ENCODE measurements at places on chromosomes 16 and 17. TPM values are rescaled to one million over a fixed set of nuclear protein-coding genes. Genes with fewer than 3 reads are reported as not detected.

The ELMO3 gene
- total RNA-seq: 0.28 TPM

The KRTAP16-1 gene
- not detected for total RNA-seq

The HSPB9 gene
- total RNA-seq: not detected

DNA sequence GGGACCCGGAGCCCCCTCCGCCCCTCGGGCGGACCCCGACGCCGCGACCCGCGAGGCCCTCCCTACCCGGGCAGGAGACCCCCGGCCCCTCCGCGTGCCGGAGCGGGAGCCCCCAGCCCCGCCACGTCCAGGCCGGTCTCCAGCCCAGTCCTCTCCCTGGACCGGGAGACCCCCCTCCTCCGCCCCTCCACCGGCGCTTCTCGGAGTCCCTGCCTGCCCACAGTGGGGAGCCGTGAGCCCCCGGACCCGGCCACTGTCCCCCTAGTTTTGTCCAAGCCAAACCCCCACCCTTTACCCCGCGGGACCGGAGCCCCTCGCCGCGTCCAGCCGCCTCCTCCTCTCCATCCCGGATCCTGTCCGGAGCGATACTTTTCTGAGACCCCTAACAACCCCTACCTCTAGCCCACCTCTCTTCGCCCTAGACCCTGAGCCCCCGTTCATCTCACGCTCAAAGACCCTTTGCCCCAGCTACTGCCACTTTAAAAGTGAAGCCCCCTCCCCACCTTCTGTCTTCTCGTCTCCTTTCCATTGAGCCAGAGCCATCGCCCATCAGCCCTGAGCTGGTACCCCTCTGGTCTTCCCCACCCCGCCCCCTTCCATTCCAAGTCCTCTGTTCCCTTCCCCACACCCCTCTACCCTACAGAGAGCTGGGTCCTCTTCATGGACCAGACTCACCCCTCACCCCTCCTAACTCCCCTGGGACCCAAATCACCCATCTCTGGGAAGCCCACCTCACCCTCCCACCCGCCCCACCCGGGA, 1.0 kb downstream of the NECAB2 start:
- no peak for DNase-seq
- no peaks in the 10 kb centered on the region for H3K4me1 ChIP-seq
- no peak overlapping the region for H3K27ac ChIP-seq

Measured in IMR-90 (cell line).